ENCODE measurements at places on chromosomes 11 and 22.

DNA sequence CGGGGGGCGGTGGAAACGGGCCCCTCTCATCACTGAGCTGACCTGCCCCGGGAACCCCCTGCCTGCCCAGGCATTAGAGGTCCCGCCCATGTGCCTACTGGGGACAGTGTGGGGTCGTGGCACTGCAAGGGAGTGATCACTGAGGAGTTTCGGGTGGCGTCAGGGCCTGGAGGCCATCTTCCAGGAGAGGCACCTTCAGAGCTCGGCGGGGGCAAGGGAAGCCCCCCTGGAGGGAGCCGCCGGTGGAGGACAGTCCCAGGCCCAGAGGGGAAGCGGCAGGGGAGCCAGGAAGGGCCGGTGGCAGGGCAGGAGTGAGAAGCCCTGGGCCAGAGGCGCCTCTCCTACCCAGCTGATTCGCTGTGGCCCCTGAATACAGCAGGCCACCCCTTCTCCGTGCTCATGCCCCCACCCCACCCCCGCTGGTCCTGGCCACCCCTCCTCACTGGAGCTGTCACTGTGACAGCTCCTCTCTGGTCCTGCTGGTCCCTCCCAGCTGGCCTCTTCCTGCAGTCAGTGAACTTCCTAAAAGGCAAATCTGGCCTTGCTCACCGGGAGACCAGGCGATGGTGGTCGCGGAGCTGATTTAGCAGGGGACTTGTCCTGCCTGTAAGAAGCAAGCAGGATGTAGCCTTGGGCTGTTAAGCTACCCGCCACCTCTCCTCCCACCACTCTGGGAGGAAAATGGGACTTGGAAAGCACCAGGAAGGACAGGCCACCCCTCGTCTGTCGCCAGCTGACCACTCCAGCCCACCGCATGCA, 2.0 kb upstream of the MAPK11 start:
- DNase-seq, result no peak

DNA sequence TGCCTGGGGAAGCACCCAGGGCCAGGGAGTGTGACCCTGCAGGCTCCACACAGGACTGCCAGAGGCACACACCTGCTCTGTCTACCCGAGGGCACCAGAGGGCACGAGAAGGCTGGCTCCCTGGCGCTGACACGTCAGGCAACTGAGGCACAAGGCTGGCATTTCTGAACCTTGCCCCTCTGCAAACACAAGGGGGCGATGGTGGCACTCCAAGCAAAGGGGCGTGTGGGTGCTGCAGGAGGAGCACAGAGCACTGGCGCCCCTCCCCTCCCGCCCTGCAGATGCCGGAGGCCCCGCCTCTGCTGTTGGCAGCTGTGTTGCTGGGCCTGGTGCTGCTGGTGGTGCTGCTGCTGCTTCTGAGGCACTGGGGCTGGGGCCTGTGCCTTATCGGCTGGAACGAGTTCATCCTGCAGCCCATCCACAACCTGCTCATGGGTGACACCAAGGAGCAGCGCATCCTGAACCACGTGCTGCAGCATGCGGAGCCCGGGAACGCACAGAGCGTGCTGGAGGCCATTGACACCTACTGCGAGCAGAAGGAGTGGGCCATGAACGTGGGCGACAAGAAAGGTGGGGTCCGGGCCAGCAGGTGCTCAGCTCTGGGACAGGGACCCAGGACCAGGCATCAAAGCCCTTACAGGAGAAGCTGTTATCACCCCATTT, 20.8 kb upstream of the TXNRD2 start:
- DNase-seq, result peak; percentile 22

DNA sequence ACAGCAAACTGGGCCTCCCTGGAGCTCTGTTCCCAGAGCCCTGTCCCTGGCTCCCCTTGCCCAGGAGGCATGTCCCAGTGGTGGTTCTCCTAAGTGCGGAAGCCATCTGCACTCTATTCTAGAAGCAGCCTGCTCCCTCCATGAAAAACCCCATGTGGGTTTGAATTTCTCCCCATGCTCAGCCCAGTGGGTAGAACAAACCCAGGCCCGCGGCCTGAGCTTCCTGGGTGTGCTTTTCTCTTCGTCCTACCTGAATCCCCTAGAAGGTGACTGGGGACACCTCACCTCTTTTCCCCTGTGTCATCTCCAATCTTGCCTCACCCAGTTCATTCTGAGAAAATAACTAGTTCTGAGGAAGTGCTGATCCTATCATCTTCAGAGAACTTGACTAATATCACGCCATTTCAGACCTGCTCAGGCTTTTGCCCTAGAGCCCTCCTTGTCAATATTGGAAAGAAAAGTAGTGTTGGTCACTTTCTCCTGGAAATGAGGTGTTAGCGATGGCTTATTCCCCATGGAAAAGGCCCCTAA, 15.9 kb downstream of the IL10RA start:
- DNase-seq, result no peak

- DNase-seq, result no peak
Measured at GRCh38 chr11:103295704-103296103, 186.5 kb downstream of the DYNC2H1 start.

DNA sequence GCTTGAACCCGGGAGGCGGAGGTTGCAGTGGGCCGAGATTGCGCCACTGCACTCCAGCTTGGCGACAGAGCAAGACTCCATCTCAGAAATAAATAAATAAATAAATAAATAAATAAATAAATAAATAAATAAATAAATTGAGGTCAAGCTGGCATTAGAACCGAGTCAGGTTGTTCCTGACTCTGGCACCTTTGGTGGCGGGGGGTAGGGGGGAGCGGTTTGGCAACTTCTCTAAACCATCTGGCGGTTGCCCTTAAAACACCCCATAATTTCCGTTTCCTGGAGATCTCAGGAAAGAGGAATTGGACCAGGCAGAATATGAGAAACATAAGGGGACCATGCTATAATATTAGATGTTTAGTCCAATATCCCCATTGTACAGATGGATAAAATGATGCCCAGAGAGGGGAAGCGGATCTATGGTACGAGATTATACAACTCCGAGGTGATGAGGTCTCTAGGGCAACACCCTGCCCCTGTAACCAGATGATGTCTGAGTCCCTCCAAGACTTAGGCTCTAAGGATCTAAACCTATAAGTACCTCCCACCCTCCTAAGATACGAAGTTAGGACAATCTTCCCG, 785 bp downstream of the CLPB start:
- no peak for DNase-seq

- DNase-seq, result no peak
Measured at GRCh38 chr11:107666911-107667613, 44.8 kb downstream of the SLN start.

DNA sequence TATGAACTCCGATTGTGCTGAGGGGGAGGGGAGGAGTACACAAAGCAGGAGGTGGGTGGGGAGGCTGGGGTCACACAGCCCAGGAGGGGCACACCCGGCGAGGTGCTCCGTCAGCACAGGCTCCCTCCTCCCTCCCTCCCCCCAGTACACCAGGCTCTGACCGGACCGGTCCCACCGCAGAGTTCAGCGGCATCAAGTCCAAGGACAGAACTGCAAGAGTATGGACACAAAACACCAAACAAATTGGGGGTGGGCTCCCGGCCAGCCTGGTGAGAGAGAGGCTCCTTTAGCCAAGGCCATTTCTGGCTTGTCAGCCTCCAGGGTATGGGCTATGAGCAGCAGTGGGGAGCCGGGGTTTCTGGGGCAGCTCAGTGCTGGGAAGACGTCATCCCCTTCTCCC, 68.3 kb downstream of the ST3GAL4 start:
- DNase-seq, result no peak

- DNase-seq, result no peak
Measured at GRCh38 chr22:28883657-28883916, 215 bp downstream of the ZNRF3 start.

DNA sequence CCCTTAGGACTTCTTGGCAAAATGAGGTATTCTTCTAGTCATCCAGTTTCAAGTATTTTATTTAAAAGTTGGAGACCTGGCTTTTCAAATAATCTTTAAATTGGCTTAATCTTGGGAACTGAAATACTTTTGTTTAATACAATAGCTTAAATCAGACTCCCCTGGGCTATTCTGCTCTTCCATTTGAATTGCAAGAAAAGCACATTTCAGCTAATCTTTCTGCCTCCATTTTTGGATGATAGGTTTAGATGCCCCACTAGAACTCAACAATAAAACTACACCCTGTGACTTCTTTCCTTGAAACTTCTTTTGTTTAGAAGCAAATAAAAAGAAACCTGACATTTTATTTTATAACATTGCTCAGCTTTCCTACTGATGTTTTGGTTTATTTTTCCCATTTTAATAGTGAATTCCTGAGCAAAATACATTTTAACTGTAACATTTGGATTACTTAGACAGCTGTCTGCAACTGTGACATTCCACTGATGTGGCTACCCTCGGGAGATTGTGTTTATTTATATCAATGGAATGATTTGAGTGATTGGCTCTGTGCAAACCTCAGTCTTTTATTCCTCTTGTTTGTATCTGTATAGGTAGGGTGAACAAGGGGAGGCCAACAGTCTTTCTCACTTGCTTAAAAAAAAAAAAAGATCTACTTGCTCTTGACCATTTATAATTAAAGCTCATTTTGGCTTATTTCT, 1045.8 kb upstream of the CNTN5 start:
- no peak for DNase-seq

GRCh38 chr11:69825037-69825834, 6.0 kb upstream of the FGF3 start:
- DNase-seq, result no peak

- no peak for DNase-seq
Measured at GRCh38 chr11:34124885-34125668, 19.6 kb downstream of the NAT10 start.

GRCh38 chr22:39592081-39593065, 21.8 kb downstream of the CACNA1I start:
- DNase-seq, result no peak

- peak; percentile 13 for DNase-seq
Measured at GRCh38 chr11:92707173-92707619, 262.3 kb upstream of the MTNR1B start.

GRCh38 chr11:1943576-1943975, 3.6 kb upstream of the MRPL23 start:
- DNase-seq, result no peak

DNA sequence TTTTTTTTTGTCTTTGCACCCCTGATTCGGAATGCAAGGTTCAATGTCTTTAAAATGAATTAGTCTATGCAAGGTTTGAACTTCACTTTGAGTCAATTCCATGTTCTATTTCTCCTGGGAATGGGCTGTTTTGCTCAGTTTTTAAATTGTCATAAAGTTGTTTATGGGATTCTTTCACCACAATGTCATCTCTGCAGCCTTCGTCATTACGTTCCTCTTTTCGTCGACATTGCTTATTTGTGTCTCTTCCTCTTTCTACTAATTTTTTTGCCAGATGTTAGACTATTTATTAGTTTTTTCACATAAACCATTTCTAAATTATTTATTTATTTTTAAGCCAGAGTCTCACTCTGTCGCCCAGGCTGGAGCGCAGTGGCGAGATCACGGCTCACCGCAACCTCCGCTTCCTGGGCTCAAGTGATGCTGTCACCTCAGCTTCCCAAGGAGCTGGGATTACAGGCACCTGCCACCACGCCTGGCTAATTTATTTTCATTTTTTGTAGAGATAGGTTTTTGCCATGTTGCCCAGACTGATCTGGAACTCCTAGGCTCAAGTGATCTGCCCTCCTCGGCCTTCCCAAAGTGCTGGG, 7.1 kb upstream of the TNNT3 start:
- no peak for DNase-seq

DNA sequence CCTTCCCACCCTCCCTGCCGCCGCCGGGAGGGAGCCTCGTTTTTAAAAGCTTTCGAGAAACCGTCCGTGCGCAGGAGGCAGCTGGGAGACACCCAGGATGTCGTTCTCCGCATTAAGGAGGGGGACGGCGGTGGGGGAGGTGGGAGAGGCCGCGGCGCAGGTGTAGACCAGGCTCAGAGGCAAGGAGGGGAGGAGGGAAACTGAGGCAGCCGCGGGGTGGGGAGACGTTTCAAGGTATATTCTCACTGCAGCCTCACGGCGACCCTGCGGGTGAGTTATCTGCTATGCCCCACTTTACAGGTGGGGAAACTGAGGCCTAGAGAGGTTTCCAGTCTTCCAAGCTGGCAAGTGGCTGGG, 42.7 kb downstream of the CYTH4 start:
- DNase-seq, result no peak

GRCh38 chr11:106619320-106619990, 398.8 kb downstream of the GUCY1A2 start:
- no peak for DNase-seq

GRCh38 chr11:20617346-20618005, 18.1 kb downstream of the SLC6A5 start:
- DNase-seq, result no peak

DNA sequence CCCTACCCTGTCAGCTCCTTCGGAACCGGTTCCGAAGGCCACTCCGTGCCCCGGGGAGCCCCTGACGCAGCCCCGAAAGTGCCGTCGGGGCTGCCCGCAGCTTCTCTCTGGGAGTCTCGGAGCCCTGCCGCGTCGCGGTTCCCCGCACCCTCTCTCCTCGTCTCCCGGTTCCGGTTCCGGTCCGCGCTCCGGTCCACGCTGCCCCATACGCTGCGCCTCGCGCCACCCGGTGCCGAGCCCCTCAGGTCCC, 618 bp downstream of the MTA2 start:
- DNase-seq, result no peak

DNA sequence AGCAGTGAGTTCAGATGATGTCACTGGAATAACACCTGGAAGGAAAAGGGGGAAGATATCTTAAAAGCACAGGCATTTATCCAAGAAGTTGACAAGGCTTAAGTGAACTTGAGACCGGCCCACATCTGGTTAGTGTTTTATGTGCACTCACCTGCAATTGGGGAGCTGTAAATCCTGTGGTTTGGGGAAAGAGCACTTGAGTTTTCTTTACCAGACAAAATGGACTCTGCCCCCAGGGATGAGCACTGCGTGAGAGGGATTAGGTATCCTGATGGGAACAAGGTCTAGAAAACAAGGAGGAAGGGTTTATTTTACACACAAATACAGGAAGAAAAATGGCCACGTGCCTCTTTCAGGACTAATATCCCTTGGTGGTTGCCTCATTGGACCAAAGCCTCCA, 15.2 kb downstream of the E2F8 start:
- no peak for DNase-seq

- no peak for DNase-seq
Measured at GRCh38 chr11:12818333-12819015, 144.3 kb downstream of the TEAD1 start.

DNA sequence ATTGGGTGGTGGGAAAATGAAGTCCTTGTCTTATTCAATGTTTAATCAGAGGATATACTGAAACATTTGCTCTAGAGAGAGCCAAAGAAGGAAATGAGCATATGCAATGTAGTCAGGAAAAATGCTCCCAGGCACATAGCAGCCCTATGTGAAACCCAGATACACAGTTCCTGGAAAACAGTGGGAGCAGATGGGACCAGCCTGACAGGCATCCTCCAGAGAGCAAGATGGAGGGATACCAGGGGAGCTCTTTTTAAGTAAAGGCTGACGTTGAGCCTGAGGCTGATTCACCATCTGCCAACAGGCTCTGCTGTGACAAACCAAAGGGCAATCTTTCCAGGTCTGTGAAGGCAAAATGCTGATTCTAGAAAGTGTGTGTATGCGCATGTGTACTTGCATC, 559.4 kb upstream of the KIRREL3 start:
- DNase-seq, result no peak
